Activated gamma-delta T cell treated with anti-CD3 and anti-CD28 coated beads, Interleukin-2, amount 50 U/mL, for 16 hours (primary cell): ENCODE measurements at places on chromosomes 13 and 19.

GRCh38 chr19:7925171-7925851, 624 bp downstream of the CTXN1 start:
- DNase-seq: peak; percentile 68

GRCh38 chr13:79530270-79530669, 49.3 kb downstream of the NDFIP2 start:
- no peak for DNase-seq

GRCh38 chr13:30158774-30159445, 148.4 kb downstream of the KATNAL1 start:
- DNase-seq: no peak

GRCh38 chr13:32878163-32878562, 138.1 kb upstream of the KL start:
- no peak for DNase-seq

DNA sequence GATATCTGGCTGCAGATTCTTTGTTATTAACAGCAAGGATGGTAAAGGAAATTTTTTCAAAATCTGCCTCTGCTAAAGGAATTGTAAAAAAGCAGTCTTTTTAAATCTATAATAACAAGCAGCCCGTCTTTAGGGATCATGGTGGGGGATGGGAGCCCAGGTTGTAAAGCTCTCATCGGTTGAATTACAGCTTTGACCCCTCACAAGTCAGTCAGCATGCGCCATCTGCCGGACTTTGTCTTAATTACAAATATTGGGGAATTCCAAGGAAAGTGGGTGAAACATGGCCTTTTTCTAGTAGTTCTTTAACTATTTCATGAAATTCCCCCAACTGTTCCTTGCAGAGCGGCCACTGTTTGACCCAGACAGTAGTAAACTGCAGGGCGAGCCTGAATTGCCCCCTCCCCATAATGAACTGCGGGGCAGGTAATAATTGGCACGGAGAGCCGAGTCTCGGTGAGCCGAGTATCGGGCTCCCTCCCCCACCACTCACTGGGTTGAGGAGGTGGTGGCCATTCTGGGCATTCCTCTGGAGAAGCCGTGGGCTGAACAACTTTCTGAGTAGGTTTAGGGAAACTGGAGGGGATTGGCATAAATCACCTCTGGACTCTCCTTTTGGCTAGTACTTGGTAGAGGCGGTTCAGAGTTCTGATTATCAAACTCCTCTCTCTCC, 11.6 kb downstream of the ZNF578 start:
- DNase-seq: no peak

DNA sequence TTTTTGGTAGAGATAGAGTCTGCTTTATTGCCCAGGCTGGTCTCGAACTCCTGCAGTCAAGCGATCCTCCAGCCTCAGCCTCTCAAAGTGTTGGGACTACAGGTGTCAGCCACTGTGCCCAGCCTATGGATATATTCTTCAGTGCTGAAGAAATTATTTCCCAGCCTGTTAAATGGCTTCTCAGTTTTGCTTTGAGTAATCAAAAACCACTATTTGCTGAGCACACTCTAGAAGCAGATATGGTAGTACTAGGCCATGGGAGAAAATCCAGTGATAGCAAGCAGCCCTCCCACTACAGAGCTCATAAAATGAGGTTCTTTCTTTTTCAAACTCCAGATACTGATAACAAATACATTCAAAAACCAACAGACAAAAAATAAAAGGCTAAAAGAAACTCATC, 80.6 kb upstream of the CLDN10 start:
- DNase-seq: no peak

DNA sequence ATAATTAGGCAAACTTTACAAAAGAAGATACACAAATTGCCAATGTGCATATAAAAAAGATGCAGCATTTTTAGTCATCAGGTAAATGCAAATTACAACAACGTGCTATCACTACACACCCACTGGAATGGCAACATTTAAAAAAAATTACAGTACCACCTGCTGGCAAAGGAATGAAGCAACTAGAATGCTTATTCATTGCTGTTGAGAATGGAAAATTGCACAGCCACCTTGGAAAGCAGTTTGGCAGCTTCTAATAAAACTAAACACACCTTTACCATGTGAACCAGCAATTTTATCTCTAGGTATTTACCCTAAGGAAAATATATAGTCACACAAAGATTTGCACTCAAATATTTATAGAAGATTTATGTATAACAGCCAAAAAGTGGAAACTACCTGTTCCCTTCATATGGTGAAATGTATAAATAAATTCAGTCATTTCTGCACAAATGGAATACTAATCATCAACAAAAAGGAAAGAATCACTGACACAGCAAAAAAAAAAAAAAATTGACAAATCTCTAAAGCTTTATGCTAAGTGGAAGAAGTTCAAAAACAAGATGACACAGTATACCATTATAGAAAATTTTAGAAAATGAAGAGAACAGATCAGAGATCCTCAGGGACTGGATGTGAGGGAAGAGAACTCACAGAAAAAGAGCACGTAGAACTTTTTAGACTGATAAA, 30.3 kb downstream of the OXGR1 start:
- no peak for DNase-seq

DNA sequence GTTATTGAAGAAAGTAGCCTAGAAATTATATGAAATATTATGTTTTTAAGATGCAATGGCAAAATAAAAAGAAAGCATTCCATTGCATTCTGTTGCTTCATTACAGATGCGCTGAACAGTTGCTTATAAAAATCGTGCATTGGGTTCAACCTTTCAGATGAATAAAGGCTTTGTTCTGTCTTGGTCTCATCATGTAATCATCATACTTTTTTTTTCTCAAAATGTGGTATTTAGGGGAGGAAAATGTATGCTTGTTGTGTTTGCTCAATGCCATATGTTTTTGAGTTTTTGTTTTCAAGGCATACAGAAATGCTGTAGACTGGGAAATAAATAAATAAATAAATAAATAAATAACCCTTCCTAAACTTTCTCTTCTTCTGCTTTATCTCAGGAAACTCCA, 1.1 kb upstream of the MBNL2 start:
- no peak for DNase-seq

DNA sequence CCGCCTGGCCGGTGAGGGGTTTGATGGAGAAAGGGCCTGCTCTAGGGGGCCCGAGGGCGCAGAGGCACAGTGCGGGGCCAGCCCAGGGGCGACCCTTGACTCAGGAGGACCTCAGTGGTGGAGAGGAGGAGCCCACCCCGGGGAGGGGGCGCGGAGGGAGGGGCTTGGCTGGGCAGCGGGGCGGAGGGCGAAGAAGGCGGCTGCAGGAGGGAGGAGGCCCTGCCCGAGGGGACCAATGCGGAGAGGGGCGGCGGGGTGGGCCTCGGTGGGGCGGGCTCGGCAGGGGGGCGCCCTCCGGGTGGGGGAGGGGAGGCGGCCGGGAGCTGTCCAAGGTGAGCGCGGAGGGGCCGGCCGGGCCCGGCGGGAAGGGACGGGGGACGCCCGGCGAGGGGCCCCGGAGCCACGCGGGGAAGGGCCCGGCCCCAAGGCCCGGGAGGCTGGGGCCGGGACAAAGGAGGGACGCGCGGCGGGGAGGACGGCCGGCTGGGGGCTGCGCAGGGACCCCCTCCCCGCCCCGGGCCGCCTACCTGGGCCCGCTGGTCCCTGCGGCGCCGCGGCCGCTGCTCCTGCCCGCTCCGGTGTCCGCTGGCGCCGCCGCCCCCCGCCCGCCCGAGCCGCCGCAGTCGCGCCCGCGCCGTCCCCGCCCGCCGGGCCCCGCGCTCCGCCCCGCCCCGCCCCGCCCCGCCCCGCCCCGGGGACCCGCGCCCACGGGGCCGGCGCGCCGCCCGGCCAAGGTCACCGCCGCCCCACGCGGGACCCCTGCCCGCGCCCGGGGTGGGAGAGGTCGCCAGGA, at the start of gene DIRAS1:
Gene DIRAS1, minus strand, starts transcription at position 596 of the 793 bp plus-strand sequence. CDS start 3,566 bp downstream, outside the sequence.
- DNase-seq: no peak

GRCh38 chr19:17915940-17916593, 16.7 kb upstream of the CCDC124 start:
- DNase-seq: no peak

DNA sequence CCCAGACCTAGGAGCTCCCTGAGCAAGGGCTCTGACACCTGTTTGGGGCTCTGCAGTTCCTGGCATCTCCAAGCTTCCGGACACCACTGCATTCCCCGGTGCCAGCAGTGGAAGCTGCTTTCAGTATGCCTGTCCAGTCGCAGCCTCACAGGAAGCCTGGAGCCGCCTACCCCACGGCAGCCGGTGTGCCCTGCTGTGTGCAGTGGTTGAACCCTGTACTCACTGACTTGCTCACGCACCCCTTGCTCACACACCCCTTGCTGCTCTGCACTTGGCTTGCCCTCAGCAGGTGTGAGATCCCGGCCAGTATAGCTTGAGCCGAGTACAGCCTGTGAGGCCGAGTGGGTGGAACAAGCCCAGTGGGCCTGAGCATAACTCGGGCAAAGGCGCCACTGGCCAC, 70.3 kb downstream of the PIBF1 start:
- no peak for DNase-seq

DNA sequence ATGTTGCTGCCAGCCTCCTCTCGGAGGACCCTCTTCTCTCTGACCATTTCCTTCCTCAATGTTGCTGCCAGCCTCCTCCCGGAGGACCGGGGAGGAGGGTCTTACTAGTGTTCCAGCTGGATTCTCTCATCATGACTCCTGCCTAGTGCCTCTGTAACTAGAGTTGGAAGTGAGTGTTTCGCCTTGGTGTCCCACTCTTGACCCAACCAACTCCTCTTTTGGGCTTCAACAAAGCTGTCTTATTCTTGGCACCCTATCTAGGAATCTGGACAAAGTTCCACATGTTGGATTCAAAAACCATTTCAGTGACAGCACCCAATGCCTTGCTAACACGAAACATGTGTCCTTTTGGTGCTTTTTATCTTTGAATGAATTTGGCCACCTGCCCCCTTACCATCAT, 165.4 kb downstream of the GPC5 start:
- no peak for DNase-seq

DNA sequence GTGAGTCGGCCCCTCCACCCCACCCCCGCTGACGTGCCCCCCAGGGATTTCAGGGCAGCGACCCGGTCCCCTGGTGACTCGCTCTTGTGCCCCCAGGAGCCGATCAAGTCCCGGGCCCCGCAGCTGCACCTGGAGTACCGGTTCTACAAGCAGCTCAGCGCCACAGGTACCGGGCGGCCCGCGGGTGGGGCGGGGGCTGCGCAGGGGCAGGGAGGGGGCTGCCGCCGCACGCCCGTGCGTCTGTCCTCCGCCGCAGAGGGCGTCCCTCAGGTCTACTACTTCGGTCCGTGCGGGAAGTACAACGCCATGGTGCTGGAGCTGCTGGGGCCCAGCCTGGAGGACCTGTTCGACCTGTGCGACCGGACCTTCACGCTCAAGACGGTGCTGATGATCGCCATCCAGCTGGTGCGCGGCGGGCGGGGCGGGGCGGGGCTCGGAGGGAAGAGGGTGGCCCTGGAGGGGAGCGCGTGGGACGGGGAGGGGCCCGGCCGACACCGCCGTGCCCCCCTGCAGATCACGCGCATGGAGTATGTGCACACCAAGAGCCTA, 37.1 kb downstream of the BTBD2 start:
- DNase-seq: no peak

DNA sequence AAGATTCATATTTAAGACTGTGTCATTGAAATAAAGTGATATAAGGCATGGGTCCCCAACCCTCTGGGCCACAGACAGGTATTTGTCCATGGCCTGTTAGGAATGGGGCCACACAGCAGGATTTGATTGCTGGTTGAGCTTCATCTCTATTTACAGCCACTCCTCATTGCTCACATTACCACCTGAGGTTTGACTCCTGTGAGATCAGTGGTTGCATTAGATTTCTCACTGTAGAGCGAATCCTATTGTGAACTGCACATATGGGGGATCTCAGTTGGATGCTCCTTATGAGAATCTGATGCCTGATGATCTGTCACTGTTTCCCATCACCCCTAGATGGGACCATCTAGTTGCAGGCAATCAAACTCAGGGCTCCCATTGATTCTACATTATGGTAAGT, 132.1 kb downstream of the PCDH17 start:
- DNase-seq: no peak

DNA sequence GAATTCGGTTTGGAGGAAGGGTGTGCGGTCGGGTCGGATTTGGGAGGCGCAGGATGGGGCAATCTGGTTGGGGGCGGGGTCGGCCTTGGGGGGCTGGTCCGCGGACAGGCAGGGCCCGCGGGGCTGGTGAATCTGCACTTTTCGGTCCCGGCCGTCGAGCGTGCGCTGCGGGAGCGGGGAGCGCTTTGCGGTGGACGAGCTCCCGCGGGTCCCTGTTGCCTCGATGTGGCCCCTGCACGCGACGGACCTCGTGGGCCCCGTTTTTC, 11.9 kb downstream of the PEAK3 start:
- DNase-seq: no peak

GRCh38 chr13:27587095-27587746, 33.1 kb downstream of the LNX2 start:
- no peak for DNase-seq

- no peak for DNase-seq
Measured at GRCh38 chr13:76379341-76380105, 506.7 kb downstream of the KCTD12 start.

- no peak for DNase-seq
Measured at GRCh38 chr19:30318936-30319335, 53.2 kb upstream of the ZNF536 start.

DNA sequence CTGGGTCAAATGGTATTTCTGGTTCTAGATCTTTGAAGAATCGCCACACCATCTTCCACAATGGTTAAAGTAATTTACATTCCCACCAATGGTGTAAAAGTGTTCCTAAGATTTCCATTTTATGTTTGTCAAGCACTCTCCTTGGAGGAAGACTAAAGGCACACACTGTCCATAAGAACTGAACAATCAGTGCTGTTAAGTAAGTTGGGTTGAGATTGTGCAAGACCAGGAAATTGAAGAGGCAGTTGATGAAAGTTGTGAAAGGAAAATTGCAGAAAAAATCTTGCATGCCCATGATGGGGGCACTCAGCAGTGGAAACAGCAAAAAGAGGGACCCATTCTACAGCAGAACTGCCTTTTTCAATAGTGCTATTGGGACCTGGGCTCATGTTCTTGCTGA, 323.6 kb downstream of the DLEU7 start:
- DNase-seq: no peak
